ENCODE measurements at places on chromosomes 4 and X.

GRCh38 chrX:119479845-119480244, 11.6 kb downstream of the SLC25A5 start:
- DNase-seq, result no peak

DNA sequence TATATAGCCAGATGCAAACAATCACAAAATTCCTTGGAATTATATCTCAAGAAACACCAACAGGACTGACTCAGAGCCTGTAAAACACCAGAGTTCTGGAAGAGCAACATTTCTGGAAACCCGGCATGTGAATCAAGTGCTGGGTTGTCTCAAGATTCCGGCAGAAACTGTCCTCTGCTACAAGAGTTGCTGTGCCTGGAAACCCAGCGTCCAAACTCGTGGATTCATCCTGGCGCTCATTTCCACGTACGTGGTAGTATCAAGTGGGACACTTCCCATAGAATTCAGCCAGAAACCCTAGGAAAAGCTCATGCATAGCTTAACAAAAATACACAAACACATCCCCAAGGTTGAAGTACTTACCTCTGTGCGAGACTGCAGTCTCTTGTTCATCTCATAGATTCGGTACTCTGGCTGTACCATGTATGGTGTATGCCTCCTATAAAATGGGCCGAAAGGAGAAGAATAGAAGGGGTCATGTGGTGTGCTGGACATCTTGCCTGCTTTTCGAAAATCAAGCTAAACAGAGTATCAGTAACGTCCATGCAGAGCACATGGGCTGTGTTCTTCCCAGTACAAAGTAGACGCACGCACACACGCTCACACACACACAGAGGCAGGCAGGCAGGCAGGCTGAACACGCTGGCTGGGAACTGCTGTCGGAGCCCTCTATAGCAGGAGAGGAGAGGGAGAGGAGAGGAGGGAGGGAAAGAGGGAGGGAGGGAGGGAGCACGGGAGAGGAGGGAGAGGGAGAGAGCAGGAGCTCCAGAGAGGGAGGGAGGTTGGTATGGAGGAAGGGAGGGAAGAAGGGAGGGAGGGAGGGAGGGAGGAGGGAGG, at the start of gene LDB2:
Gene LDB2 (minus strand): TSS at position 655 of the 837 bp plus-strand sequence.
- DNase-seq, result no peak

- DNase-seq, result no peak
Observed at GRCh38 chr4:98546910-98547594, 111.4 kb downstream of the TSPAN5 start.

DNA sequence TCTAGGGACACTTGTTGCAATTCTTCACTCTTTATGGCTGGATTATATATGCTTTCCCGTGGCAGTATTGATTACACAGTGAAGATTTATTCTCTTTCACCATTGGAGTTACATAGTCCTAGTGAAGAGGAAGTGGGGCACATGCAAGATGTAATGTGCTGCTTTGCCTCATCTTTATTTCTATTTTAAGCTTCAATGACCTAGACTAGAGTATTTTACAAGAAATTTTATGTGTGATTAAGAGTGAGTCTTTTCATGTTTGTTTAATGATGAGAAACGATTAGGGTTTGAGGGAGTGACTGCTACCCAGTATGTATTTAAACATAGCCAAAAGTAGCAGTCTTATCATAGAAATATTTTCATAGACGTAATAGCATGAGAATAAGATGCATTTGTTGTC, 30.8 kb downstream of the DIAPH2 start:
- DNase-seq, result no peak

GRCh38 chr4:169210504-169211118, 60.1 kb downstream of the SH3RF1 start:
- no peak for DNase-seq

DNA sequence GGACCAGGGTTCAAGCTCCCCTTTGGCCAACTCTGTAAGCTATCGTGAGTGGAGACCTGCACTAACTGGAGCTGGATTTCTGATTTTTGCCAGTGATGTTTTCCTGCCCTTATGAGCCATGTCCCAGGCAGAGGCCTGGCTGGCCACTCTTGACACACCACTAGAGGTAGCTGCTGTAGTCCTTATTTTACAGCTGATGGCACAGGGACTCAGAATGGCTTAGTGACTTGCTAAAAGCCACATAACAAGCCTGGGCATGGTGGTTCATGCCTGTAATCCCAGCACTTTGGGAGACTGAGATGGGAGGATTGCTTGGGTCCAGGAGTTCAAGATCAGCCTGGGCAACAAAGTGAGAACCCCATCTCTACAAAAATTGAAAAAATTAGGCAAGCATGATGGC, 33.4 kb downstream of the CYTL1 start:
- DNase-seq, result no peak

DNA sequence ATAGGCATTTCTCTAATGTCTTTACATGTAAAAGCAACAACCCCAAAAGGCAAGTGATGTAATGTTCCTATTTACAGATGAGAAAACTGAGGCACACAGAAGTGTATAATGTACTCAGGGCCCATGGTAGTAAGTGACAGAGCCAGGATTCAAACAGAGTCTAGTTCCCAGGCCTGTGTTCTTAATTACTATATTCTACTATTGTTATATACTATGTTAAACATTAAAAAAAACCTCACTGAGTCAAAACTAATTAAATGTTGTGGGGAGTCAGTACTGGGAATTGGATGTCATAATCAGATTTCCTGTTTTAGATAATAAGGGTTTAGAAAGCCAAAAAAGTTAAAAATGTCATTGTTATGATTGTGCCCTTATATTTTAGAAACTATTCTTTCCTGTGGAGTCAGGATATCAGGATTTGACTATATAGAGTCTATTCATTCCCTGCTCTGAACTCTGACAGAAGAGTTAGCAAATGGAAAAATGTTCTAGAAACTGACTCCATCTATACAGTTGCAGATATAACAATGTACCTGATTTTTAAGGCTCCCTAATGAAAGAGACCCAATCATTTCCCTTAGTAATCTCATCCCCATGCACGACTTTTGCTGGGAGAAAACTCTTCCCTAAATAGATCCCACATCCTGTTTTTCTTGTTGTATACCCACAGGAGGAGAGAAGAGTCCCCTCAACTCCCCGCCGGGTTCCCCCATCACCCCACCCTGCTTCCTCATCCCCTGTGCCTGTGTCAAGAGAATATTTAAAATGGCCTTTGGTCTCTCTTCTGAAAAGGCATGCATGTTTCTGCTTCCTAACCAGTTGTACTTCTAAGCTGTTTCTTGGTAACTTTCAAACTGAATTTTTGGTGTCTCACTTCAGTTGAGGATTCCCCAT, 69.7 kb downstream of the REELD1 start:
- DNase-seq, result no peak

- DNase-seq, result no peak
Observed at GRCh38 chr4:130850019-130850524, 1754.1 kb downstream of the C4orf33 start.

DNA sequence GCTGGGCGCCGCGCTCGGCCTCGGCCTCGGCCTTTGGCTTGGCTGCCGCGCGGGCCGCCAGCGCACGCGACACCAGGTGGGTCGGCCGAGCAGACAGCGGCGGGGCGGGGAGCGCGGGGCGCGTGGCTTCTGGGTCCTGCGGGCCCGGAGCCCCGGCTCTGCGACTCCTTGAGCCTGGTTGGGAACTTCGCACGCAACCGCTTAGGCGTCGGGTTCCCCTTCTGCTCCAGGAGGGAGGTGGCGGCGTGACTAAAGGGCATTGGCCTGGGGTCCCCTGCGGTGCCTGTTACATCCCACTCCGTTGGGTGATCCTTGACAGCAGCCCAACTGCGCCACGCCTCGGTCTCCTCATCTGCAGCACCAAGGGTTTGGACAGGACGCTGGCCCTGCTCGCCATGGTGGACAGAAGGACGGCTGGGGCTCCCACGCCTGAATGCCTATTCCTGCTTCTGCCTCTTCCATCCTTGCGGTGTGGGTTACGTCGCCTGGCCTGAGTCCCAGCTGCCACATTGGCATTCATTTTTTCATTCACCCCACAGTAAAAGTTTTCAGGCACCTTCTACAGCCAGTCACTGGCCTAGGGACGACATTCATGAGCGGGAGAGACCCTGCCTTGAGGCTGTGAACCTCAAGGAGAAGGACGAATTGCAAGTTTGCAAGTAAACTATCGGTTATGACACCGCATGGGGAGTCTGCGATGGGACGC, 631 bp downstream of the EVC start:
- no peak for DNase-seq

DNA sequence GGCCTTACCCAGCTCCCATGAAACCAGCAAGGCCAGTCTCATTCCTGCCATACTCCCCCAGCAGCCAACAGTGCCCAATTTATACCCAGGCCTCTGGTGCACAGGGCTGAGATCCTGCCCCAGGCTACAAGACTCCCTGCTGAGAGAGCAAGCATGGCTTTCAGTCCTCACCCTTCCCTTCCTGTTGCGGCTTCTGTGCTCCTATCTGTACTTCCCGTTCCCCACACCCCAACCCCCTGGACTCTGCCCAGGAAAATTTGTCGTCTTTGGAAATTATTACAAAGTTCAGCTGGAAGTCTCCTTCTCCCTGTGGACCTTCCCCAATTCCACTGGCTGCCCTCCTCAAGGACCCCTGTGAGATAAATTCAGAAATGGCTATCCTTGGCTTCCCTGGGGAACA, 84.1 kb upstream of the GK2 start:
- DNase-seq, result no peak

DNA sequence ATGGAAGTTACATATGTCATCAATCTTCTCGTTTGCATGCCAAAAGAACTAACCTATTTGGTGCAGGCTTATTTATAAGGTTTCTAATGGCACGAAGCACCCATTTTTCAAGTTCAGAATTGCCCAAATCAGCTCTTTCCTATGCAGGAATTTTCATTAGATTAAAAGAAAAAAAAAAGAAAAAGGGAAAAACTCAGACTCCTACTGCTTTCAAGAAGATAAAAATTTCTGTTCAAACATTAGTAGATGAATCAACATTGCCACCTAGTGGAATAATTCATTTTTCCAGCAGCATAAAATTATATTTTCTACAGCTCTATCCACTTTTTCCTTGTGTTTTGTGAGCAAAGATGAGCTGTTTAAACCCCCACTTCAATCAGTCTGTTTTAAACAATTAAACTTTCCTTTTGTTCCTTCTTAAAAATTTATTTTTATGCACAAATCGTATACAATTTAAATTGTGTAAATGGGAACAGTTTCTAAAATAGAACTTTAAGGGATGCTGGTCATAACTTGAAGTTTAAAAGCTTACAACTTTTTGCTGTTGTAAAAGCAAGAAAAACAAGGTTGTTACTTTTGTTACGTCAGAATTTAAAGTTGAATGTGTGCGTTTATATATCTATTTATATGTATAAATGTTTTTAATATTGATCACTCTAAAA, 309.9 kb downstream of the ARAP2 start:
- DNase-seq, result no peak
